ENCODE measurements at places on chromosomes 7 and 10.

- DNase-seq: no peak
These were observed 22.6 kb upstream of the CPN1 start for GRCh38 chr10:100104300-100104699.

- no peak for DNase-seq
These were observed 19.3 kb upstream of the NUP205 start for GRCh38 chr7:135538376-135538775.

DNA sequence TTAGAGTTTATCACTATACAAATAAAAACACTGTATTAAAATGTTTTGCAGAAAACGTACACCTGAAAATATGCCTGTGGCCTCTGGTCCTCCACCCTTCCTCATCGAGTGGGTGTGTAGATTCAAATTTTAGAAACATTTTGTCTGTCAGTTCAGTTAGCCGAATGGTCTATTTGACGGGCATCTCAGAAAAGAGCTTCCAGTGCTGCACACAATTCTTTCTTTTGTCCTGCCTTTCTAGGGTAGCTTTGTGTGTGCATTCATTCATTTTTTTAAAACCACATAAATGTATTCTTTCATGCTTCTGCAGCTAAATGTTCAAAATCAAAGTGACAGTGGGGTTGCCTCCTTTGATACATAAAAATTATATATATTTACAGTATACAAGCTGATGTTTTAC, 46.8 kb downstream of the GNAI1 start:
- DNase-seq: no peak

GRCh38 chr7:133529861-133530260, 277.0 kb downstream of the EXOC4 start:
- DNase-seq: peak; percentile 75

GRCh38 chr10:23523251-23523650, 84.4 kb downstream of the OTUD1 start:
- DNase-seq: no peak

DNA sequence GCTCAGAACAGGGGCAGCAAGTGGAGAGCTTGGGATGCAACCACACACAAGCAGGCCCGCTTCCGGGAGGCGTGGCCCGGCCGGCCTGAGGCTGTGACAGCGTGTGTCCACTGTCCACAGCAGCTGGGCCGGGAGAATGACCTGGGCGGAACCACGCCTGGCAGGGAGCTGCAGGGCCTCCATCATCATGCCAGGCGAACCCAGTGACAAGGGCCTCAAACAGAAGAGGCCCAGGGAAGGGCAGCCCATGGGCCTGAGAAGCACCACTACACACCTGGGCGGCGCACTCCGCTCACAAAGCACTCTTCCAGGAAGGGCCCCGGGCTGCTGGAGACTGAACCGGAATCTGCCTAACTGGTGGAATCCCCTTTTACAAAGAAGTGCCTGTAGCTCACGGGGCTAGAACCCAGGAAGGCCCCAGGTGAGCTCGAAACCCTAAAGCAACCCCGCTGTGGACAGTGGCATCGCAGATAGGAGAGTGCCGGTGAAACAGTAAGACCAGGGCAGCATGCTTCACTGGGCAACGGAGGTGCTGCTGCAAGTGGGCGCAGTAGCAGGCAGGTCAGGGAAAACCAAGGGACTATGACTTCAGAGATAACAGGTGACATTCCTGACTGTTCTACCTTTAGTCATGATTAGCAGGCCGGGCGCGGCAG, 66.0 kb downstream of the MAD1L1 start:
- DNase-seq: no peak

DNA sequence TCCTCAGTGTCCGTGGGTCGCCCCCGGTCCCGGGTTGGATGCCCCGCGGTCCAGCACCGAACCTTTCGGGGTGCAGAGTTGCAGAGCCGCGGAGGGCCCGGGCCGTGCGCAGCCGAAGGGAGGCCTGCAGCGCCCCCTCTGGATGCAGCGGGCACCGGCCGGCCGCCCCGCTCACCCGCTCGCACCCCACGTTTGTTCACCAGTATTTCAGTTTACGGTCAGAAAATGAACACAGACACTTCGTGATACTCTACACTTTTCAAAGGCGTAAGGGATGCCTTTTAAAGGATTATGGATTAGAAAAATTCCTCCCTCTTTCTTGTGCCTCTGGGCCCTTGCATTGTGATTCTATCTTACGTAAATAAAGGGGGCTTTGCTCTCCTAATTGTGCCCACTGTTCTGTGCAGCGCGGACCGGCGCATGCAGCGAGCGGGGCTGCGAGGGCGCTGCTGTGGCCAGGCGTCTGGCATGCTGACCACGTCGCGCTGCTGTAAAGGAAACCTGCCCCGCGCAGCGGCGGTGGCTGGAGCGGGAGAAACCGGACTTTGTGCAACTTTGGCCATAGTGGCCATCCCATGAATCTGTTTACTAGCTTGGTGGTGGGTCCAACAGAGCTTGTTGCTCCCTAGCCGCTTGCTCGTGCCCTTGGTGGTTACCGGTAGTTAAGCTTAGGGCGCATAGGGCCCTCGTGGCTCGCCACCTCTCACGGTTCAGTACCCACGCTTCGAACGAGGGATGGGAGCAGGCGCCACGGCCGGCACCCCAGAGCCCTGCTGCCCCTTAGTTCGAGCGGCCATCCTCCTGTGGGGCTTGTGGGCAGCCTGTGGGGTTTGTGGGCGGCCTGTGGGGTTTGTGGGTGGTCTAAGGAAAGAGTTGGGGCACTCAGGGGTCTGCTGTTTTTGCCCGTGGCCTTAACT, 739 bp upstream of the MEST start:
- DNase-seq: peak; percentile 30

GRCh38 chr10:50398823-50399222, 147.5 kb upstream of the ASAH2 start:
- DNase-seq: no peak

GRCh38 chr7:124399941-124400340, 365.7 kb downstream of the GPR37 start:
- DNase-seq: no peak

GRCh38 chr10:96996275-96996965, 164.3 kb downstream of the LCOR start:
- DNase-seq: no peak

- no peak for DNase-seq
These were observed 847 bp downstream of the GARS1 start for GRCh38 chr7:30595436-30596013.

DNA sequence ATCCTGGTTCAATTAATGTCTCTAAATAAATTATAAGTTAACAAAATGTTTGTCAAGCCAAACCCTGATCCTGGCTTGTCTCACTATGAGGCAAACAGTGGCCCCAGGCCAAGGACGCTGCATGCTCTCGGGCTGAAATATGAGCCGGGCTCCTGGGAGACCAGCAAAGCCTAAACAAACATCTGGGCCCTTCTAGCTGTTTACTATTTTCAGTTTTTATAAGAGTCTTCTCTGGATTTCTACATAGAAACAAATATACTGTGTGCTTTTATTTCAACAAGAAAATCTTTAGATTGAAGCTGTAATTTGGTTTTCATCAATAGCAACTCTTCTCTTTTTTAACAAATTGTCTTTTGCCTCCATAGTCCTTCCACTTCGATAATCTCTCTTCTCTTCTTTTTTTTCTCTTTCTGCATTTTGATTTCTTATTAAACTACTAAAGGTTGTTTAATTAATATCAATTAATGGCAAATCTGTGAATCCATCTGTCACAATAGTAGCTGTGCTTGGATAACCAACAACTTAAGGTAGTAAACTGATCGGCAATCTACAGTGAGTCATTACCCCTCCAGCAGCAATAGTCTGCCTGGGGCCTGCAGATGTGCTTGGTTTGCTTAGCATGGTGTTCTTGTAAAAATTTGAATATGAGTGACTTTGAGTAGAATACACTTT, 83.3 kb upstream of the DNAJC1 start:
- DNase-seq: peak; percentile 25

GRCh38 chr10:118990326-118990725, 39.2 kb upstream of the NANOS1 start:
- no peak for DNase-seq

DNA sequence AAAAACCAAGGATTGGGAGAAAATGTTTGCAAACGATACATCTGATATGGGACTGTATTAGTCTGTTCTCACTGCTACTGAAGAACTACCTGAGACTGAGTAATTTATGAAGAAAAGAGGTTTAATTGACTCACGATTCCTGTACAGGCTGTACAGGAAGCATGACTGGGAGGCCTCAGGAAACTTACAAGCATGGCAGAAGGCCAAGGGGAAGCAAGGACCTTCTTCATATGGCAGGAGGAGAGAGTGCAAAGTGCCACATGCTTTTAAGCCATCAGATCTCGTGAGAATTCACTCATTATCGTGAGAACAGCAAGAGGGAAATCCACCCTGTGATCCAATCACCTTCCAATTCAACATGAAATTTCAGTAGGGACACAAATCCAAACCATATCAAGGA, 11.0 kb downstream of the ZNF713 start:
- DNase-seq: no peak

DNA sequence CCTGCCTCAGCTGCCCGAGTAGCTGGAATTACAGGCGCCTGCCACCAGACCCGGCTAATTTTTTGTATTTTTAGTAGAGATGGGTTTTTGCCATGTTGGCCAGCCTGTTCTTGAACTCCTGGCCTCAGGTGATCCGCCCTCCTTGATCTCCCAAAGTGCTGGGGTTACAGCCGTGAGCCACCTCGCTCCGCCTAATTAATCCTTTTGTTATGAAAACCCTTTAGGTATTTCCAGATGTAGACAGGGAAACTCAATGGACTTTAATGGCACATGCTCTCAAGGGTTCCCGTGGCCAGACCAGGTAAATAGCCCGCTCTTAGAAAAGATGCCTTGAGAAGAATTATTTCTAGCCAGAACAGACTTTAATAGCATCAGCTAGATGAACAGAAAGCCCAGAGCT, 19.7 kb upstream of the EXOC4 start:
- DNase-seq: no peak

GRCh38 chr10:44411251-44411650, 26.4 kb upstream of the CXCL12 start:
- no peak for DNase-seq

DNA sequence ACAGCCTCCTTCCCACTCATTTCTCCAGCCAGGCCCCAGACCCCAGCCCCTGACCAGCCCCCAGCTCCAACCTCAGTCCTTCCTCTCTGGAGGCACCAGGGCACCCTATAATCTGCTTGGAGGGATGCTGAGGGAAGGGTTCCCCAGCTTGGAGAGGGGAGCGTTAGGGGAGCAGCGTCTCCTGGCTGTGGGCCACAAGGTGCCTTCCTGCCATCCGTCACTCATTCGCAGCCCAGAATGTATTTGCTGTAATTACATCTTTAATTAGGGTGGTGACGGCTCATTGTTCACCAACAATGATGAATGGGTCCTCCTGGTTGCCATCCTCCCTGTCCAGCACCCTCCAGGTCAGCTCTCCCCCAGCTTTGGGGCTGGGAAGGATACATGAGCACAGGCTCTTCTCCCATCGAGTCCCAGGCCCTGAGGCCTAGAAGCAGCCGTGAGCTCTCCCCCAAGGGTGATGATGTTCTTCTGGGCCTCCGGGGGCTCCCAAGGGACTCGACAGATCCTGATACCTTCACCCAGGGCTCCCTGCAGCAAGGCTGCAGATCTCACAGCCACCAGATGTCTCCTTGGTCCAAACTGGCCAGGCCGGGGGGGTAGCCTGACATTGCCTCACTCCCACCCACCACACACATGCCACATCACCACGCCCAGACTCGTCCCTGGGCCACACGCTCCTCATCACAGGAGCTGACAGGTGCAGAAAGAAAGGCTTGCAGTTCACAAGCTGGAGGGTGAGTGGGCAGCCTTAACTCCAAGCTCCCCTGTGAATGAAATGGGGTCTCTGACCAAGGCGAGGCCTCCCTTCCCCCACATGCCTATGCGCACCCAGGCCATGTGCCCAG, 26.8 kb downstream of the POLL start:
- DNase-seq: no peak

DNA sequence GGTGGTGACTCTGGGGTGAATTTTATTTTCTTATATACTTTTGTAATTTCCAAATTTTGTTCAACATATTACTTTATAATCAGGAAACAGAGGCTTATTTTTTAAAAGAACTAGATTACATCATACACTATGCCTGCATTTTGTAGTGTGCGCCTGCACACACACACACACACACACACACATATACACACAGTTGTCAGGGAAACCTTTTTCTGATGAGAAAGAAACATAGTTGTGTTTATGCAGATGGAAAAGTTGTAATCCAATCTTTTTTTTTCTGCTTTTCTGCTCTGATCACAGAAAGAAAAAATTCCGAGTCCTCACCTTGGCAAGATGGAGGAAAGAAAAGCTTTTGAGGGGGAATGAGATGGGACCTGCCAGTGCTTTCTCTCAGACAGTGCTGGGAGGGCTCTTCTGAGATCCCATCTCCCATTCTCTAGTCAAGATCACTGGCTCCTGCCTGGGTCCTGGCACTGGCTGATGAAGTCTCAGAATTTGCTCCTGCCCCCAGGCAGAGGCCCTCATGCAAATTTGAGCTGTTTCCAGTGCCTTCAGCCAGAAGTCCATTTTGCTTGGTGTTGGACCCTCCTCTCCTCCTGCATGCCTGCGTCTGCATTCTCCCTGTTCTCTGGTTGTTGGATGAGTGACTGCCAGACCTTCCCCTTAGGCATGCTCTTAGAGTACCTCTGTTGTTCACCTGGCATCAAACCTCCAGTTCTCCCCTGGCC, 59.7 kb downstream of the TLL2 start:
- no peak for DNase-seq

- no peak for DNase-seq
These were observed 281.7 kb downstream of the AHR start for GRCh38 chr7:17580141-17580540.

- peak; percentile 70 for DNase-seq
These were observed 174.8 kb downstream of the KIAA1217 start for GRCh38 chr10:24383681-24384106.

- no peak for DNase-seq
These were observed 219.9 kb downstream of the CELF2 start for GRCh38 chr10:11237571-11237970.

DNA sequence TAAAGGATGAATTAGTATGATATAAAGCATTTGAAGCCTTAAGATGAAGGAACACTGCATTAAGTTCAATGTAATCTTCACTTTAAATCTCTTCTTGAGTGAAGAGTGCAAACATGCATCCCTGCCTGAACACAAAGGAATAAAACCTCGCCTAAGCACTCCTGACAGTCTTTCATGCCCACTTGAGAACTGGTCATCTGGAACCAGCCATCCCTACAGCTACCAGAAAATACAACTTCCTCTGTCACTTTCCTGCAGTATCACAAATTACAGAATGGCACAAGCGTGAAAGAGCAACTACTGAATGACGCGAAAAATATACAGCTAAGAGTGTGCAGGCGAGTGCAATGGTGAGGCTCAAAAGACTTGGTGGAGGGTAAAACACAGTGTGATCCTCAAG, 1079.9 kb downstream of the CNTNAP2 start:
- DNase-seq: peak; percentile 75

DNA sequence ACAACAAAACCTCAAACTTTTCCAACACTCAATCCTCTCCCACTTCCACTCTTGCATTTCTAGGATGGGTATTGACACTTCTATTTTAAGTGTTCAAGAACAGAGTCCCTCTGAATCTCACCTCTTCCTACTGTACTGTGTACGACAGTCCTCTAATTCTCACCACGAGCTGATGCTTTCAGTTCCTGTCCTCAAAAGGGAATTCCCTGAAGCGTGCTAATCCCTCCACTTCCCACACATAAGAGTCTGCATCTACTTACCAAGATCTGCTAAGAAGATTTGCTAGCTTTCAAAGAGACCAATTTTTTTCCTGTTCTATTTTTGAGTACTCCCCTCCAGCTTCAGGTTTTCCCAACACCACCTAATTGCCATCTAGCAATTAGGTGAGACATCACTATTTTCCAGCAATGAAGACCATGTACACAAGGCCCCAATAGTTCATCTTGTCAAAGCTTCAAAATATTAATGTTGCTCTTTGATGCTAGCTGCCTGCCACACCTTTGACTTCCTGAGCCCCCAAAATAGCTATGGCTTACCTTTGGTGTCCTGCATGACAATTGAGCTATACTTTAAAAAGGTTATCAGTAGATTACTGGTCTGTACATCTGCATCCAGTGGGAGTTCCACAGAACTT, 54.4 kb downstream of the ARMH3 start:
- DNase-seq: no peak
